Substantia nigra (tissue), 51 donors: ENCODE measurements at places on chromosomes 5 and 9.

GRCh38 chr9:75885652-75886051 lies 4.8 kb upstream of the PCSK5 start:
- DNase-seq: no peak

GRCh38 chr9:9004810-9005209 lies 1205.2 kb upstream of the DMAC1 start:
- DNase-seq: no peak

DNA sequence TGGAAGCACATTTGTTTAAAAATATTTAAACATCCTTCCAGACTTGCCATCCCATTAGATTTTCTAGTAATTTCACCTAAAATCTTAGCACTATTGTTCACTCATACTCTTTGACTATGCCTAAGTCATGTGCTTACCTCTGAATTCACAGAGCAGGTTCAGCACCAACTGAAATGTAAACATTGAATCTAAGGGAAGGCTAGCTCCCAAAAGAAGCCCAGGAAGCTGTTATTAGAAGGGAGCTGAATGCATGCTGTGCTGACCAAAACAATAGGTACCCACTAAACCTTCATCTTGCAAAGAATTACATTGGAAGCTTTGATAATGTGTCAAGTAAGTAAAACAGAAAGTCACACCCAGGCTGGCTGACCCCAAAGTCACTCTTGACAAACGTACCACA lies 571.3 kb downstream of the GABRG2 start:
- no peak for DNase-seq

DNA sequence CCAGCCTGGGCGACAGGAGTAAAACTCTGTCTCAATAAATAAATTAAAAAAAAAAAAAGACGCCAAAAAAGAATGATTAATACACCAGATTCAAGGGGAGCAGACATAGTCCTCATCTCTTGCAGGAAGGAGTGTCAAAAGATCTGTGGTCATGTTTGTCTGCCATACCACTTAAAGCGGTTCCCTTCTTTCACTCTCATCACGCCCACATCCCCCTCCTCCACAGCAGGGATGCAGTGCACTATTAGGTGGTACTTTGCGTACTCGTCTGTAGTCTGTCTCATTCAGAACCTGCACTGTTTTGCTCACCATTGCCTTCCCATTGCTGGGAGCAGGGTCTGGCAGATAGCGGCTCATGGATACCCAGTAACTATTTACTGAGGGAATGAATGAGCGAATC lies 11.2 kb downstream of the CDHR2 start:
- no peak for DNase-seq

DNA sequence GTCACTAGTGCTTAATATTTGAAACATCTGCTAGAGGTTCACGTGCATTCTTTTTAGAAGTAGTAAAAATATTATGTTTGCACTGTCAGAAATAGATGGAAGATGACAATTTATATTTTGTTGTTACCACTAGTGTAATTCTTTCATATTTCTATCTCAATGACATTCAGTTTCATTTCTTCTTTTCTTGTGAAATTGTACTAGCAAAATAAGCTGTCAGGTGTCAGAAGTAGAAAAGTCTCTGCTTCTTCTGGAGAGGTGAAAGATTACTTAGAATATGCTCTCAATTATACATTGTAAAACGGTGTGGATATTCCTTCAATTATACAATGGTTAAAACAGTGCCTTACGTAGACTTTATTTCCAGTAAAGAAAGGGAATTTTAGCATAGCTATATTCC lies 395.4 kb downstream of the CSNK1G3 start:
- DNase-seq: no peak

DNA sequence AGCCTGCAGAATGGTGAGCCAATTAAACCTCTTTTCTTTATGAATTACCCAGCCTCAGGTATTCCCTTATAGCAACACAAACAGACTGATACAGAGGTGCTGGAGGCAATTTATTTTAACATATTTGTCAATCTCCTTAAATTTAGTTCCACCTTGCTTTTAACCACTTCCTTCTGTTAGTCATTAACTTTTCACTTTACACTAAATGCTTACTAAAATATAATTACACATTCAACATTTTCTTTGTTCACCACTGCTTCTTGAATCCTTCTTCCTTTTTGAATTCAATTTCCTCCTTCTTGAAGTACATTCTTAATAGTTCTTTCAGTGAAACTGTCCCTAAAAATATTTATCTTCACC lies 39.4 kb downstream of the LYRM7 start:
- DNase-seq: no peak

DNA sequence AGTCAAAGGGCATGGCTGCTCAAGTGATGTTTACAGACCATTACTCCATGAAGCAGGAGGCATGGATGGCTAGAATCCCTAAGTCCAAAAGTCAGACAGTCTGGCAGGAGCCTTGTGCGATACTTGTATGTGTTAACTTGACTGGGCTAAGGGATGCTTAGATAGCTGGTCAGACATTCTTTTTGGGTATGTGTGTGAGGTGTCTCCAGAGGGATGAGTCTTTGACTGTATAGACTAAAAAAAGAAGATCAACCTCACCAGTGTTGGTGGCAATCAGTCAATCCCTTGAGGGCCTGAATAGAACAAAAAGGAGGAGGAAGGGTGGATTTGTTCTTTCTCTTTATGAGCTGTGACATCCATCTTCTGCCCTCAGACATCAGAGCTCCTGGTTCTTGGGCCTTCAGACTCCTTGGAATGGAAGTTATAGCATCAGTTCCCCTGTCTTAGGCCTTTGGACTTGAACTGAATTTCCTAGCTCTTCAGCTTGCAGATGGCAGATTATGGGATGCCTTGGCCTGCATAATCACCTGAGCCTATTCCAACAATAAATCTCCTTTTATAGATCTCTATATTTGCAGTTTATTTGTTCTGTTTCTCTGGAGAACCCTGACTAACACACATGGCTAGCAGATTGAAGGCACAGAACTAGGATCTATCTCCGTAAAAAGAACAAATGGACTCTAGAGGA lies 9.7 kb upstream of the HSPB3 start:
- DNase-seq: no peak

- DNase-seq: no peak
Measured at GRCh38 chr5:17309462-17309861, 92.0 kb downstream of the BASP1 start.

GRCh38 chr5:112878760-112879159 lies 17.7 kb downstream of the SRP19 start:
- DNase-seq: no peak

DNA sequence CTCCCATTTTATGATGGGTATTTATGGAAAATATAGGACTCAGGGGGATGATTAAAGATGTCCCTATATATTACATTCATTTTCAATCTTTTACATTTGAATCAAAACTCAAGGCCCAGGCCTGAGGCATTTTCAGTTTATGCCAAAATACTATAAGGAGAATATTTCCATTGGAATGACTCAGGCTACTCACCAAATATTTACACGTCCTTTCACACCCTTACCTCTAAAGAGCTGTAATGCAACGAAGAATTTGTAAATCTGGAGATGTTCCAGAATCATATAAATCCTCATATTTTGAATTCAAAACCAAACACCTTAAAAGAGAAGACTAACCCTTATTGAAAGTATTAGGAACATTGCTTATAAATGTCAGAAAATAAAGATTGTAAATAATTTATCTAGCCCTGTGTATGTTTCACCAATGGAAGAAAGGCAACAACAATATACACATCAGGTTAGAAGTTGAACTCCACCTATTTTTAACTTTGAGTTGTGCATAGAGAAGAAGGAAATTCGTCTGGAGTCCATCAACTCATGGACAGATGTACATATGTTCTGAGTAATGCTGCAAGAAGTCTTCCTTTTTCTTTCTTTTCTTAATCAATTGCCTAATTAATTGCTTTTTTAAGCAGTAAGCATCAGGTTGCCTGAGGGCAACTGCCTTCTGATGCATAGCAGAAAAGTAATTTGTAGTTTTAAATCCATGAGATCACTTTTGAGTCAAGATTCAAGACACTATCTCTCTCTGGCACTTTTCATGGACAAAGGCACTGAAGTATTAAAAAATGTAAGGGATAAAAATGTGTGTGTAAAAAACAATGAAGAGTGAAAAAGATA lies 579.3 kb upstream of the RGMB start:
- DNase-seq: no peak

- DNase-seq: no peak
Measured at GRCh38 chr9:123482295-123482968, 126.4 kb downstream of the CRB2 start.

GRCh38 chr9:77751341-77752091 lies 103.4 kb upstream of the GNA14 start:
- DNase-seq: no peak

GRCh38 chr9:124768334-124768733 lies 2.8 kb downstream of the NR6A1 start:
- DNase-seq: no peak

- no peak for DNase-seq
Measured at GRCh38 chr9:118529210-118529609, 825.0 kb downstream of the TLR4 start.

DNA sequence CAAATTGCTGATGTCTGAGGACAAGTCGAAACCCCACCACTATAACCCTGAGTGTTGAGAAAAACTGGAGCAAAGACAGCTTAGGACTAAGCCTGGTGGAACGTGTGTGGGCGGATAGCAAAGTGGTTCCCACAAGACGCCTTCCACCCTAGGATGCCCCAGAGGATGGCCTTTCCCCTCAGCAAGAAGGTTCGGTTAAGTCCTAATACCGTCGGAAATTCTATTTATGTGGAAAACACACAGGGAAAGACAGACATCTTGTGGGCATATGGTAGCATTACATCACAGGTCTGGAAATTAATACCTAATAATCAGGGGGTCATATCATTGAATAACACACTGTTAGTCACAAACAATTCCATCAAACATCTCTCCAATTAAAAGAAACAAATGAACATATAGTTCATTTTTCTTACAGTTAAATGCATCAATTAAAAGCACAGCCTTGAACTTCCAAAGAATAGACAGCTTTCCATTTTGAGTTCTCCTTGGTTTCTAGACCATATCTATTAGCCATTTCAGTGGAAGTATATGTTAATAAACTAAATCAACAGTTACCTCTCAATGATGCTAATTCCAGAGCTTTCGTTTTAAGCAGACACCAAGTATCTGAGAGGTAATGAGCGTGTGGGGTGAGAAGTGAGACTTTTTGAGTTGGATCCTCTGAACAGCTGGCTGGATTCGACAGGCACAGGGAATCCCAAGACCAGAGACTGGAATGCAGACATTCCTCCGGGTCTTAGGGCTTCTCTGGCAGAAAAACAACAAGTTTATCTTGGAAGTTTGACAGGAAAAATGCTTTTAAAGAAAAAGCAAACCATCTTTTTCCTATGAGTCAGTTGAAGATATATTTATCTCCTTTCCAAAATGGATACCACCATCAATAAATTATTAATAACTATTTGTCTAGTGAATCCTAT lies 2.9 kb upstream of the ICE1 start:
- no peak for DNase-seq

DNA sequence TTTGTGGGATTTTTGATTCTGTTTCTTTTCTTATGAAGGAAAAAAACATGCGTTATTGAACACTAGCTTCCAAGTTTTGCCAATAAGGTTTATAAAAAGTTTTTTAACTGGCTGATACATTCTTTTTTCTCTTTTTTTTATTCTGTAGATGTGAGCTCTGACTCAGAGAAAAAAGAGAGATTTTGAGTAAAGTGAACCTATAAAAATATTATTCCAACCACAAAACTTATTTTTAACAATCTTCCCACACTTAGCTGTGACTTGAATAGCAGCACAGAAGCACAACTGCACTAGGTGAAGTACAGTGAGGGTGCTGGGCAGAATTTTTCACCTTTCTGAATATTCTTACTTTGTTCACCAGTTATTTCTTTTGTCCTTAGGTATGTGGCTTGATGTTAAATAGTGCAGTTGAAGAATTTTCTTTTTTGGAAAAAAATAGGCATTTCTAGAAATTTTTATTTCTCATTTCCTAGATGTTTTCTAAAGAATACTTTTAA lies 41.6 kb downstream of the CHSY3 start:
- no peak for DNase-seq

- no peak for DNase-seq
Measured at GRCh38 chr5:53479045-53479589, 1.3 kb upstream of the FST start.

DNA sequence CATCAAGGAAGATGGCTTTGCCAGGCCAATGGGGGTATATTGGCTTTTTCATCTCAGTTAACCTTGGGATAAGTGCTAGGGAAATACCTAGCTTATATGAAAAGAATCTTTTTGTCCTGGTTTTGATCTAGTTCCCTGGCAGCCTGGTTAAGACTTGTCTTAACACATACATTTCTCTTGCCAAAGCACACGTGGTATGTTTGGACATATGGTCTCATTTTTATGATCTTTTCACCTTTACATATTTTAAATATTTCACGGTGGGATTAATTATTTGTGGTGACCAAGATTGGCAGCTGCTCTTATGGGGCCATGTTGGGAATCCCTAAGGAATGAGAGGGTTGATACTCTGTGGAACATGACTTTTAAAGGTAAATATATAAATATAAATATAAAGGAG lies 312.5 kb downstream of the NPR3 start:
- DNase-seq: no peak

- no peak for DNase-seq
Measured at GRCh38 chr5:136006761-136007251, 22.0 kb upstream of the TGFBI start.

- DNase-seq: no peak
Measured at GRCh38 chr9:107439991-107440456, 49.5 kb downstream of the KLF4 start.

GRCh38 chr9:110255034-110255462 lies 1.3 kb downstream of the TXN start:
- no peak for DNase-seq

DNA sequence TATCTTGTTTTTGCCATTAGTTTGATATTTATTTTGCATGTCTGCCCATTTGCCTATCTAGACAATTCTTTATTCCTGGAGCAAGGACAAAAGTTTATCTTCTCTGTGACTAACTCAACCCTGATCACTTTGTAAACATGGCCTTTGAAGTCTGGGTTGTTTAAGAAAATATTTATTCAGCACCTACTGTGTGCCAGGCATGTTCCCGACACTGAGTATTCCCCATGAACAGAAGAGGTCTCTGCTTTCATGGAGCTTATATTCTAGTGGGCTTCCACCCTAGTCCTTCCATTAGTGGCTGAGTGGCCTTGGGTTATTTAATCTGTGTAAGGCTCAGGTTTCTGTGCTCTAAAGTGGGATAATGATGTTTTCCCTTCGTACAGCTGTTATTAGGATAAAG lies 49.7 kb downstream of the SEMA6A start:
- no peak for DNase-seq

DNA sequence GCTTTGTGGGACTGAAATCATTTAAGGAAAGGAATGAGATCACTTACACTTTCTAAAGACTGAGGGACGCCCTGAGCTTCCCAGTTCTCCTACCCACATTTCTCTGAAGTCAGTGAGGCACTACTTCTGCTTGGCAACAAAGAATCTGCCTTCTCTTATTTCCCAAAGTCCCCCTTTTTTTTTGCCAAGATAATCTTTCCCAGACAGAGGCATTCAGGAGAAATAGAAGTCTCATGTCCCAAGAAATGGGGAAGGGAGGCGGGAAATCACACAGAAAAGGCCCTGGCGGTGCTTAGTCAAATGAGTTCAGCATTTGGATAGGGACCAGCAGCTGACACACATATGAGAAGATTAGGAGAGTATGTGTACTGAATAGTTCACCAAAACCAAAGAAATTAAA lies 159.7 kb downstream of the MUSK start:
- DNase-seq: no peak

GRCh38 chr5:61575103-61575502 lies 243.0 kb downstream of the ZSWIM6 start:
- no peak for DNase-seq
